ENCODE measurements at places on chromosomes 7 and 10. TPM values are rescaled to one million over a fixed set of nuclear protein-coding genes. Genes with fewer than 3 reads are reported as not detected.

Gene NANOS1
- 0.69 TPM for total RNA-seq

Gene PLEKHS1
- not detected for total RNA-seq

Gene SLC29A4
- 0.24 TPM for total RNA-seq

Gene FAM200A
- 11.9 TPM for total RNA-seq

Gene WDFY4
- total RNA-seq = 560 TPM

Gene EPO
- not detected for total RNA-seq

Gene AGAP6
- total RNA-seq = 26.3 TPM

Gene PTN
- total RNA-seq = not detected

Gene CCSER2
- total RNA-seq = 43.2 TPM

Gene EZH2
- total RNA-seq = 10.3 TPM

Gene PDGFA
- total RNA-seq = 1.2 TPM

Gene ARHGAP22
- total RNA-seq = 4.5 TPM

Gene HMX2
- not detected for total RNA-seq

Gene NMT2
- 73.3 TPM for total RNA-seq

Gene FAM13C
- not detected for total RNA-seq

Gene RADIL
- not detected for total RNA-seq

Gene MEOX2
- total RNA-seq = not detected

Gene RTKN2
- total RNA-seq = 0.53 TPM

Gene CPA4
- not detected for total RNA-seq

Gene TMEM196
- total RNA-seq = not detected

Gene SPDYE5
- total RNA-seq = not detected

Gene PYROXD2
- 25.1 TPM for total RNA-seq

Gene PPP1R9A
- total RNA-seq = 4.8 TPM

Gene WNT2
- not detected for total RNA-seq

Gene ITPRID1
- total RNA-seq = not detected

Gene PTPRN2
- 1.5 TPM for total RNA-seq

Gene PLCE1
- total RNA-seq = not detected

Gene ARHGAP12
- 41.0 TPM for total RNA-seq

Gene ITGA8
- total RNA-seq = not detected

Gene TDRD1
- 0.22 TPM for total RNA-seq

Gene ASAH2
- 1.9 TPM for total RNA-seq

Gene ECHS1
- total RNA-seq = 27.5 TPM

Gene HEPACAM2
- not detected for total RNA-seq

Measured in B cell (primary cell).